ENCODE measurements at places on chromosomes 3 and 15.

GRCh38 chr15:44199393-44199792, 4.3 kb upstream of the FRMD5 start:
- no peak for DNase-seq

DNA sequence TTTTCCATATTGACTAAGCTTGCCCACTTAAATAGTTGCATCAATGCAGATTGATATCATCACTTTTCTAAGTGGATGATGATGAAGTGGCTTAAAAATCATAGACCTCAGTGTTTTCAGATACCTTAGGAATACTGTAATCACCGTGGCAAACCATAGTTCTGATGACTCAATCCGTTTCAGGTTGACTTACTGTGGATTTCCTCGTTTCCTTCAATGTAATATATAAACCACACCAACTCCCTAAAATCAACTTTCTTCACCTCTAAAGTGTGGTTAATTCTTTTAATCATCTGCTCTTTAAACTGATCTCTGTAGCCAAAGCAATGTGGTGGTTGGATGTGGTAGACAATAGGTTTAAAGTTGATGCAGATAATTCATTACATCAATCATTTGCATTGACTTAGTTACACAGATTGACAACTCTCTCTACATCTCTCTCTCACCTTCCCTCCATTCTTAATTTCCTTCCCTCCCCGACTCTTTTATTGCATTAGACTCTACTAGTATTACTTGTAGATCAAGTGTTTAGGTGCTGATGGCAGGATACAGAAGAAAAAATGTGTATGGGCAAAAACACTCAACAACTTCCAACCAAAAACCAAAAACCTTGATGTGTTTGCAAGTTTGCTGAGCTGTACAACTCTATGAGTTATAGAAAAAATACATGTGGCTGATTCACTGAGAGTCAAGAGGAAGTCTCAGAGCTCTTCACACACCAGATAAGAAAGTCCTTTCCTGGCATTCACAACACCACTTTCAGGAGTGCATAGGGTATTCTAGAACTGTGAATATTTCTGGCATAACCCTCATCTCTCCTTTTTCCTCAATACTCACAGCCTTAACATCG, 243.5 kb downstream of the NFKBIZ start:
- no peak for DNase-seq

GRCh38 chr3:59775106-59775505, 725.3 kb upstream of the CFAP20DC start:
- DNase-seq, result no peak

DNA sequence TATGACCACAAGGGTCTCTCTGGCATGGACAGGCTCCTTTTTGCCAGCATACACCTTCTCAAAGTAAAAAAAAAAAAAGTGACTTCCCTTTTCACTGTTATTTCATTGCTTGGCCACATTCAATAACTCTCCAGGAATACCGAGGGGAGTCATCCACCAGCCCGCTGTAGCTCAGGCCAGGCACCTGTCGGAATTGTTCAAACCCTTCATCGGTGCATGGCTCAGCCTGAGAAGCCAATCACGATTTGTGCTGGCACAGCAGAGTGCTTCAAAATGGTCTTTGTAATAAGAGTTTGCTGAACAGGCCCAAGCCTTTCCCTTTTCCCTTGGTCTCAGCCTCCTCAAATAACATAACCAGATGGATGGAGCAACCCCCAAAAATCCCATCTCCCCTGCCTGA, 145.4 kb downstream of the PDZRN3 start:
- no peak for DNase-seq

DNA sequence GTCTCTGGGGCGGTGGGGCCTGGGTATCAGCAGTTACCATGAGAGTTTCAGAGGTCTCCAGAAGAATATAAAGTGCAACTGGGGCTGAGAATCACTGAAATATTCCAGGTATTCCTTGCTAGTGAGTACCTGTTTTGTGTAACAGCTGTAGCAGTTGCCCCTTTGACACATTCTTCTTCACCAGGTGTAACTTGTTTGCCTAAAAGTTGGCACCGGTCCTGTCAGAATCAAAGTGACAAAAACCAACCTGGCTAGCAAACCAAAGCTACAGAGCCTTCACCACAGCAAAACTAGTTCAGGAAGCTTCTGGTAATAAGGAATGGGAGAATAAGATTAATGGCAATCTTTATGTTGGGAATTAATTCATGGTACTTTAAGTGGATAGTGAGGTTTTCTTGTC, 296.0 kb downstream of the NAALADL2 start:
- DNase-seq, result no peak

DNA sequence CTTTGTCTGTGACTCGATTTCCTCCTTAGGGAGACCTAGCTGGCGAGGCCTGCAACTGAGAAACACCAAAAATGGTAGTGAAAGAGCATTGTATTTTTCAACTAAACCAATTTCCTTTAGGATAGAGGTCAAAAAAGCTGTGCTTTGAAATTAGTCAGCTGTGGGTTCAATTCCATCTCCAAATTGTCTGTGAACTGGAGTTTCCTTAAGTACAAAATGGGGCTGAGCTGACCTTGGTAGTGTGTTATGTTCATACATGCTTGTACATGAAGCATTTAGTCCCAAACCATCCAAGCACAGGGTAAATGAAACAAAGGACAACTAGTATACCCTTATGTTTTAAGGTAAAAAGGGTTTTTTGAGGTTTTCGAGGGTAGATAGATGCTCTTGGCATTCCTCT, 99.3 kb downstream of the RARB start:
- DNase-seq, result no peak

DNA sequence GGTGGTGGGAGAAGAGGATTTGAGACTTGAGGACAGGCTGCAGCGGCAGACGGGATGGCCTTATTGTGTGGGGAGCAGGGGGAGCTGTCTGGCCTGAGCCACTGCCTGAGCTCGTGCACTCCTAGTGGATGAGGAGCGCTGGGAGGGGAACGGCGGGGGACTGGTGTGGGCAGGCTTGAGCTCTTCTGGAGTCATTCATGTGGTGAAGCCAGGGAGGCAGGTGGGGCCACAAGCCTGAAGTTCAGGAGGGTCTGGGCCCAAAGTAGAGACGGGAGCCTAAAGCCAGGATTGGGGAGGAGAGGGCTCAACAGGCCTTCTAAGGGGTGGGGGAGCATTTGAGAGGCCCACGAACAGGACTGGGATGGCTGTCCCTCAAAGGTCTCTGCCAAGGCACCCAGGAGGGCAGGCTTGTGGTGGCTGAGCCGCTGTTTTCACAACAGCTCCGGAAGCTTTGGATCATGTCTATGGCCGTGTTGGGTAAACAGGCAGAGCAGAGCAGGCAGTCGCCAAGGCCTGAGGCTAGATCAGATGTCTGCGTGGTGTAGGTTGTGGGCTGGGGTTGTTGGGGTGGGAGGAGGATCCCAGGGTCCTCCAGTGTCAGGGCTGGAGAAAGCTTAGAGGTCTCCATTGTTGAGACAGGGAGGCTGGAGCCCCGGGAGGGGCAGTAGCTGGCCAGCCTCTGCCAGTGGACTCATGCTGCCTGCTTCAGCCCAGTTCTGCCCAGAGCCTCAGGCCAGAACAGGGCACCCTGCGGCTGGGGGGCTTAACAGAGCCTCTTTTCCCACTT, 8.2 kb downstream of the PRKCD start:
- DNase-seq, result no peak

- peak; percentile 11 for DNase-seq
Observed at GRCh38 chr3:10883478-10884234, 67.6 kb downstream of the SLC6A11 start.

GRCh38 chr3:159727506-159727905, 261.1 kb upstream of the IL12A start:
- no peak for DNase-seq

GRCh38 chr3:190265126-190265525, 57.1 kb downstream of the CLDN1 start:
- peak; percentile 19 for DNase-seq

GRCh38 chr3:197356275-197356674, 57.9 kb upstream of the DLG1 start:
- no peak for DNase-seq

- no peak for DNase-seq
Observed at GRCh38 chr15:61426466-61426865, 197.4 kb upstream of the RORA start.

- DNase-seq, result no peak
Observed at GRCh38 chr3:148459931-148460513, 237.7 kb upstream of the AGTR1 start.

DNA sequence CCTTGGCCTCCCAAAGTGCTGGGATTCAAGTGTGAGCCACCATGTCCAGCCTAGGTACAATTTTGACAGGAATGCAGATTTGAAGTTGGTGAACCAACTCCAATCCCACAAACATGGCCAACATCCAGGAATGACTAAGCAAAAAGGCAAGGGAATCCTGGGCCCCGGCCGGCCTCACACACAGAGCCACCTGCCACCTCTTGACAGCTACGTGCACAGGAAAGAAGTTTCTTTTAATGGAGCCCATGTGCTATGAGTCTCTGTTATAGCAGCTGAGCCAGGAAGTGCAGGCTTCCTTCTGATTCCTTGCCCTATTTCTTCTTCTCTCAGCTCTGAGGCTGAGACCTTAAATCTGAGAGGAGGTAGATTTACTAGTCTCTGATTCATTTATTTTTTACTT, 8.8 kb downstream of the TMEM40 start:
- DNase-seq, result peak; percentile 68

DNA sequence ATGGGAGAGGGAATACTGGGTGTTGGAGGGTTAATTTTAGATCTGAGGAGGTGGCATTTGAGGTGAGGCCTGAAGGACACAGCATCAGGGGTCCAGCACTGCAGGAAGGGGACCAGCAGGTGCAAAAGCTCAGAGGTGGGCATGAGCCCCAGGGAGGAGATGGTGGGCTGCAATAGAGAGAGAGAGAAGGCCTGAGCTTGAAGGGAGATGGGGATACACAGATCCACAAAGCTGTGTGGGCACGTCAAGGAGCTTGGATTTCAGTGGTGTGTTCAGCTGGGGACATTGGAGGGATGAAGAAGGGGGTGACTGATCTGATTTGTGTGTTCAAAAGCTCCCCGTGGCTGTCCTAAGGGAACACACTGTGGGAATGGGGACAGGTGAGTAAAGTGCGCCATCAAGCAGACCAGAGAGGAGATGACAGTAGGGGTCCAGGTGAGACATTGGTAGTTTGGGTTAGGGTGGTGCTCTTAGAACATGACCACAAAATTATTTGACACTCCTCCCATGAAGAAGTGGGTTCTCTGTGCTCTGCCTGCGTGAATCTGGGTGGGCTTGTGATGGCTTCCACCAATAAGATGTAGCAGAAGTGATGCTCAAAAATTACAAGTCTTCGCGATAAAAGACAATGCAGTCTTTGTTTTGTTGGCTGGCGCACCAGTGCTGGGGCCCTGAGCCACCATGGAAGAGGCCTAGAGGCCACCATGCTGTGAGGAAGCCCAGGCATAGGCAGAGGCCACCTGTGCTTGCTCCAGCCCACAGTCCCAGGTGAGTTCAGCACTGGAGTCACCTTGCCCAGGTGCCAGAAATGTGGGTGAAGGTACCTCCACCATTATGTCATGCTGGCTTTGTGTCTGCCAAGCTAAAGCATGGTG, 1.9 kb upstream of the WNT7A start:
- DNase-seq, result no peak

- no peak for DNase-seq
Observed at GRCh38 chr3:117101697-117102096, 392.1 kb downstream of the TUSC7 start.

DNA sequence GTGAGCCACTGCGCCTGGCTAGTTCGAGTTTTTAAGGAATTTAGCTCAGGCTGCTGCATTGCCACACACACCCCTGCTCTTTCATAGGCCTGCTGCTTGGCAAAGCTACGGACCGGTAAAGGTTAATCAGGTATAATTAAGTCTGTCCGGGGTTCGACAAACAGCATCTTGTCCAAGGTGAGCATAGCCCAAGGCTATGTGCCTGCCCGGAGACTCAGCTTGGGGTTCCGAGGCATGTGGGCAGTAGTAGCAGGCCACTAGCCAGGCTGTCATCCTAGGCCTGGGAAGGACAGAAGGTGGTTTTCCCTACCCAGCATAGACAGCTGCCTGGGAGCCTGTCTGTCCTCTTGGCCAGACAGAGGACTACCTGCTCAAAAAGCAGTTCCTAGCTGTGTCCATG, 6.6 kb downstream of the P4HTM start:
- DNase-seq, result no peak

DNA sequence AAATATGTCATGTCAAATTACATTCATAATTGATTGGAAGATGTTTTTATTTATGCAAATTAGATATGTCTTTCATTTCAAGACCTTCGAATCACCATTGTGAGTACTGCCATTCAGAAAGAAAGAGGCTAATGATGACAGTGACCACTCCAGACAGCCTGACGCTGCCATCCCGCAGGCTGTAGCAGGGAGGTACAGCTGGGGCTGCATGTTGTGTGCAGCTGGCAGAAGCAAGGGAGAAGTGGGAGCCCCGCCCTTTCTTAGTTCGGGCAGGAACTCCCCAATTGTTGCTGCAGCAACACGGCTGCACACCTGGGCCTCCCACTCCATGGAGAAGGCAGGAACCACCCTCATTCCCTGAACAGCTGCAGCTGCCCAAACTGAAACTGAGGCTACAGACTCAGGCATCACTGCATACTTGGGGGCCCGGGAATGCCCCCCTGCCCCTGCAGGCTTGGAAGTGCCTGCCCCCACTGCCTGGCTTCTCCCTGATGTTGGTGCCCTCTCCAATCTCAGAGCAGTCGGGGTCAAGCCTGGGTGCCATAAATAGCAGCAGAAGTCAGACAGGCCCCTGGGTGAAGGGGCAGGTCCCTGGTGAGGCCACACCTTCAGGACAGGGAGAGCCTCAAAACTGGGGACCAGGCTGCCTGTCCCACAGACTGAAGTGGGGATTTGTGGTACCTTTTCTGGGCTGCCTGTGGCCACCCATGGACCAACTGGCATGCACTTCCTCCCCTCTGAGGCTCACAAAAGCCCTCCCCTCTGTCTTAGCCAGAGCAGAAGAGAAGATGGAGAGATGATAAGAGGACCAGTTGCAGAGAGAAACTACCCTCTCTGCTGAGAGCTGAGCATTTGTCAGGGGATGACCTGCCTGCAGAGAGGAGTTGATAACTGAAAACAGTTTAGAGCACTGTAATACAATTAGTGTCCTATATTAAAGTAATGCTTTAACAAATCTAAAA, 964.6 kb downstream of the SI start:
- peak; percentile 60 for DNase-seq
